ENCODE measurements at places on chromosomes 3 and 15.

- DNase-seq: no peak
Observed at GRCh38 chr15:27454281-27455075, 483.5 kb downstream of the GABRG3 start.

DNA sequence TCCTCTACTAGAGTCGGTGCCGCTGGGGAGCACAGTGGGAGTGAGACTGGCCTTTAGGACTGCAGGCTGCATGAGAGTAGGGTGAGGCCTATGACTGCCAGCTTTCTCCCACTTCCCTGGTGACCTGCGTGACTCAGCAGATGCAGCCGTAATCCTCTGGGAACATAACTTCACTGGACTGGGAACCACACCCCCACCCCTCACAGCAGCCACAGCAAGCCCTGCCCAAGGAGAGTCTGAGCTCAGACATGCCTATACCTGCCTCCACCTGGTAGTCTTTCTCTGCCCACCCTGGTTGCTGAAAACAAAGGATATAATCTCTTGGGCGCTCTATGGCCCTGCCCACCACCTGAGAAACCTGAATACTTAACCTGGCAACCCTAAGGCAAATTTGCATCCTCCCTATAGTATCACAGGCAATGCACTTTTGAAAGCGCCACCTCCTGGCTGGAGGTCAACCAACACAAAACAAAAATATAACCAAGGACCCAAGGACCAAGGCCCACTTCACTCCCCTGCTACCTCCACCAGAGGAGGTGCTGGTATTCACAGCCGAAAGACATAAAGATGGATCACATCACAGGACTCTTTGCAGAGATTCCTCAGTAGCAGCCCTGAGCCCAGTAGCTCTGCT is 308.9 kb downstream of the CTNNB1 start:
- no peak for DNase-seq

DNA sequence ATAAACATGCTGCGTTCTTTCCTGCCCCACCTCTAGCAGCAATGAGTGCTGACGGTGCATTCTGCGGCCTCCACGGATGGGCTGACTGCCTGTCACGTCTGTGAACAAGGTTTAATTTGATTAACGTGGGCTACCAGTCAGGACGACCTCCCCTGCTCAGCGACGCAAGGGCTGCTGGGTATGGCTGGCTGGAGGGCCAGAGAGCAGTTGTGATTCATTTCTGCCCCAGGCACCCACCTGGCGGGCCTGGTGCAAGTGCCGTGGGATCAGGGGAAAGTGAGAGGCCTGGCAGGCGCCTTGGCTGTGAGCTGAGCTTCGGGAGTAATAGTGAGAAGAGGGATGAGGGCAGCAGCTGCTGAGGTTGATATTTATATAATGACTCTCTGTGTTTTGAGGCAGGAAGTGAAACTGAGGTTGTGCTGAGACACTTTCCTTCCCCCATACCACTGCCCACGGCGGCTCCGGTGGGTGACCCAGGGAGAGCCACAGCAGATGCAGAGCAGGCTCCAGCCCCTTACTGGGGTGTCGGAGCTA is 190.4 kb upstream of the BCL6 start:
- DNase-seq: peak; percentile 35

GRCh38 chr3:31106204-31106603 is 211.7 kb upstream of the GADL1 start:
- DNase-seq: no peak

DNA sequence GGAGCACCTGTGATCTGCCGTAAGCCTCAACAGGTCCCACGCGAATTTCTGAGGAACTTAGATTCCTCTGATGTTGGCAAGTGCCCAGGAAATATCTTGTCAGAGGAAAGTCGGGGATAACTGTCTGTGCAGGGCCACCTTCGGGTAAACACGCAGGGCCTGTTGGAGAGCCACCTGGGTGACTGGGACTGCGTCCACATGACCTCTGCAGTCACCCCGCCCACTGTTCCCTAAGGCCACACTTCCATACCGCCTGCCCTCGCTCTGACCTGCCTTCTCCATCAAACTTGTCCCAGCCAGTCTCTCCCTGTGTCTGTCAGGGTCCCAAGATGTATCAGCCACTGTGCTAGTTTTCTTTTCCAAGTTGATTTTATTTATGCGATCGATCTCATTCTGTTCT is 28.7 kb downstream of the BFSP2 start:
- DNase-seq: no peak

DNA sequence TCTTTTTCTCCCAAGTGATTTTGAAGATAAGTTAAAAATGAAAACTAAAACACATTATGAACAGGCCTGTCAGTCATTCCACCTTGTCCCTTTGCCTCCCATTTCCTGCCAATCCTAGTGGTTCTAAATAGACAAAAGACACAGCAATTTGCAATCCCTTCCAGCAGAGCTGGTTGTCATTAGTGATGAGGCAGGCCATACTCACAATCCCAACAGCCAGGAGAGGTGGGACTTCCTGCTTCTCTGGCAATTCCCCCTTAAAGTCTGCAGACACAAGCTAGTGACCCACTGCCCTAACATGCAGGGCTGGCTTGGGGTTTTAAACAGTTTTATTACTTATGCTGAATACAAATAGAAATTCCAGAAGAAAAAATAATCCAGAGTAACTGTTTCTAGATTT is 38.4 kb upstream of the RBP1 start:
- no peak for DNase-seq

DNA sequence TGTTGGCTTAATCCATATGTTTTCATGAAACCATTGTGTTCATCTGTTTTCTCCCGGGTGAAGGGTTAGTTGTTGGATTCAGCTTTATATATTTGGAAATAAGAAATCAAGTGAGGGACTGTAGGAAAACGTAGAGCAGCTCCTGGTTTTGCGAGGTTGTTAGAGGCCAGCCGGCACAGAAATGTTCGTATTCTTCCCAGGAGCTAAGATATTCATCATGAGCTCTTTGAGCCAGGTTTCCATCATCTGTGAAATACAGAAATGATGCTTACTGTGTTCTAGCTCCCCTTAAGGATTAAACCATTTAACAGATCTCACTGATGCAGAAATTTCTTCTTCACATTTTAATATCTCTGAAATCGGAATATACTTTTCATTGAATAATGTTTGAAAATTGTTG is 235.5 kb downstream of the PTPRG start:
- no peak for DNase-seq

- peak; percentile 10 for DNase-seq
Observed at GRCh38 chr15:45048794-45049631, 26.0 kb downstream of the SORD start.

GRCh38 chr15:100043692-100044091 is 298.1 kb downstream of the ADAMTS17 start:
- DNase-seq: no peak

DNA sequence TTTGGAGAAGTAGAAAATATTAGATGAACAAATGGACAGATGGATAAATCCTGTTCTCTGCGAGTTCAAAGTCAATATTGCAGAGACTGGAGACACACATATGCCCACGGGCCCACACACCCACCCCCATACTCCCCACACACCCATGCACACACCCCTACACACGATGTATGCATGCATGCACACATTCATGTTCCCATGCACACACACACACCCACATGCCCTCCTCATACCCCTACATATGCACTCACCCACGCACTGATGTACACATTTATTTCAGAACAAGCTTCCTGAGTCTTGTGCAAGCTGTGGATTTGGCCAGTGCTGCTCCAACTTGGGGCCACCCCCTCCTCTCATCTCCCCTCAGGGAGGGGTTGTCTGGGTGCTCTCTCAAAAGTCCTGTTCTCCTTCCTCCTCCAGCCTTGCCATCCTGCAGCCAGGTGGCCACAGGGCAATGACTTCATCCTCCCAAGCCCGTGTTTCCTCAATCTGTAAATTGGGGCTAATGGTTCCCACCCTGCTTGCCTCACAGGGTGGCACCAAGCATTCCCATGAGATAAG is 16.4 kb downstream of the MAPKAPK3 start:
- no peak for DNase-seq

- peak; percentile 71 for DNase-seq
Observed at GRCh38 chr3:111539351-111540331, 2.4 kb upstream of the CD96 start.

DNA sequence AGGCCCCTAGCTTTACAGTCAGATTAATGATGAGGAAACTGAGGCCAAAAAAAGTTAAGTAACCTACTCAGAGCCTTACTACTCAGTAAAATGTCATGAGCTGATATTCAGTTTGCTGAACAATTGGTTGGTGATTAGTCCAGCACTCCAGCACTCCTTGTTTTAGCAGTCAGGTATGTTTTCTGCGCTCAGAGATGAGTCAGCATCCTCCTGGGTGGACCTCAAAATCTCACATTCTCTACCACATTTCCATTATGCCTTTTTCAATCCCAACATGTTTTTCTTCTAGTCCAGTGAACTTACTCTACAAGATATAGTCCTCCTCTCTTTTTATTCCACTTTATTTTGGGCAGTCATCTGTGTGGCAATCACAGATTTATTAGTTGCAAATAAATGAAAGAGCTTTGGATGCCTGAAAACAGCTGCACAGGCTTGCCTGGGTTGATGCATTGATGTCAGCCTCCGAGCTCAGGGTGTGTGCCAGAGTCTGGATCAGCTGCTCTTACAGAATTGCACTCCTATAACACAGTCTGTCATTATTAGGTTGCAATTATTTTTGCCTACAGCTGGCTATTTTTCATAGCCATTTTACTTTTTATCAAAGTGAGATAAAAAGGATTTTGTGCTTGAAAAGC is 133.2 kb downstream of the ARPP21 start:
- no peak for DNase-seq

GRCh38 chr3:3573341-3573740 is 225.9 kb upstream of the LRRN1 start:
- no peak for DNase-seq

DNA sequence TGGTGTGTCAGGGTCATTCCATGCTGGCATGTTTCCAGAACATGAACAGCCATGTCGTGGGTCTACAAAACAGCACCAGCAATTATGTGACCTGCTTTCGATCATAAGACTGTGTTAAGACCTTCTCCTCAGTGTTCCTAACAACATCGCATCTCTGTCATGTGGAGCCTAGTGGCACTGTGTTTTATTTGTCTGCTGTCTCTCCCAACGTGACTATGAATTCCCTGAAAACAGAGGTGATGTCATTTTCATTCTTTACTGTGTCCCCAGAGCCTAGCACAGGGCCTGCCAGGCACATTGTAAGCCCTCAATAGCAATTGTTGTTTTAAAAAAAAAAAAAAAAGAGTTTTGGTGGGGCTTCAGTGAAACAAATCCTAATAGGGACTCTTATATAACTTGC is 94.2 kb upstream of the IL12A start:
- DNase-seq: no peak

DNA sequence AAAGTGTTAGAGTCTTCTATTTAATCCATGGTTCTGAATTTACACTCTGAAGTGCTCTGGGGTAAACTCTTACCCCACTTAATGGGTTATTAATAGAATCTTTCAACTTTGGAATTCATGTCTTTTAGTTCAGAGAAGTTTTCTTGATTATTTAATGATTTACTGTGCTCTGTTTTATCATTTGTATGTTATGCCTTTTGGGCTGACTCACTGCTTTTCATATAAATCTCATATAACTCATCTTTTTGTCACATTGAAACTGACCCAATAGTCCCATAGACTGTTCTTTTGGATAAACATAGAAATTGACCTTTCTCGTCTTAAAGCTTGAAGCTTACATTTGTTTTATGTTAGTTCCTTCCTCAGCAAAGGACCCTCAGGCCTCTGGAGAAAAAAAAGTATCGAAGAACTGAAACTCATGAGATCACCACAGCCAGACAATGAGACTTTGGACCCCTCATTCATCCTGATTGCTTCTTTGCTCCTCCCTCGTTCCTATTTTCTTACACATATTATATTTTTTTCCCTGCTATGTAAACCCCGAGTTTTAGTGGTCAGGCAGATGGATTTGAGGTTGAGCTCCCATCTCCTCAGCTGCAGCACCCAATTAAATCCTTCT is 229.1 kb upstream of the CBLB start:
- no peak for DNase-seq

DNA sequence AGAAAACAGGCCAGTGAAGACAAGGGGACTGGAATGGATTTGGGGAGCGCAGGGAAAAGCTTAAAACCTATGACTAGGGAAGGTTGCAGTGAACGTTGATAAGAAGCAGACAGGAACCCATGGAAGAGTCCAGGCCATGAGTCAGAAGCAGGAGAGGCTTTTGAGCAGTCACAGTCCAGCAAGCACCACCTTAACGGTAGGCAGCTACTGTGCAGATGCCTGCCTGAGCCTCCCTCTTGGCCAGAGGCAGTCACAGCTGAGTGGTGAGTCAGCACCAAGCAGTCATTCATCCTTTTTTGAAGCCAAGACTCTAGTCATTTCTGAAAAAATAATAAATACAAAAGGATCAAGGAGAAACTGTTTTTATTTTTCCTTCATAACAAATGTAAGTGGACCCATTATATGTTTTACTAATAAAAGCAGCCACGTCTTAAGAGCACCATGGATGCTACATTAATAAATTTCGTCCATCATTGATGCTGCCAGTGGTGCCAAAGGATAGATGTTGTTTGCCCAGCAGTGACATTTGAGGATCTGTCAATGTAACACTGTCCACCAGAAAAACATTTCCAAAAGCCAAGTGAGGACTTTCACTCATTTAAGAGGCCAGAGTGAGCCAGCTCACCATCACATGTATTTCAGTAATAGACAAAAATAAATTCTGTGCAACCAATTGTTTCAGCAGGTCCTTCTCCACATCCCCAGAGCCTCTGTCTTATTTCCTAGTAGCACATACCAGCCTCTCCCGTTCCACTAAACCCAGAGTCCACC is 42.1 kb upstream of the ACTC1 start:
- DNase-seq: no peak

DNA sequence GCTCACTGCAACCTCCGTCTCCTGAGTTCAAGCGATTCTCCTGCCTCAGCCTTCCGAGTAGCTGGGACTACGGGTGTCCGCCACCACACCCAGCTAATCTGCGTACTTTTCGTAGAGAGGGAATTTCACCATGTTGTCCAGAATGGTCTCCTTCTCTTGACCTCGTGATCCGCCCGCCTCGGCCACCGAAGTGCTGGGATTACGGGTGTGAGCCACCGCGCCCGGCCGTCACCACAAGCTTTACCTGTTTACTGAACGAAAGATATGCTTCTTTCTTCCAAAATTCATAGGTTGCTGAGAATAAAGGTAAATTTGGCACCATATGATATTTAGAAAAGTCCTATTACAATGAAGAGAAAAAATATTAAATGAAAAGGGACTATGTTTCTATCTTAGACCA is 333.5 kb upstream of the EPHA6 start:
- no peak for DNase-seq

GRCh38 chr3:141367038-141367730 is 1.1 kb upstream of the ZBTB38 start:
- DNase-seq: no peak

DNA sequence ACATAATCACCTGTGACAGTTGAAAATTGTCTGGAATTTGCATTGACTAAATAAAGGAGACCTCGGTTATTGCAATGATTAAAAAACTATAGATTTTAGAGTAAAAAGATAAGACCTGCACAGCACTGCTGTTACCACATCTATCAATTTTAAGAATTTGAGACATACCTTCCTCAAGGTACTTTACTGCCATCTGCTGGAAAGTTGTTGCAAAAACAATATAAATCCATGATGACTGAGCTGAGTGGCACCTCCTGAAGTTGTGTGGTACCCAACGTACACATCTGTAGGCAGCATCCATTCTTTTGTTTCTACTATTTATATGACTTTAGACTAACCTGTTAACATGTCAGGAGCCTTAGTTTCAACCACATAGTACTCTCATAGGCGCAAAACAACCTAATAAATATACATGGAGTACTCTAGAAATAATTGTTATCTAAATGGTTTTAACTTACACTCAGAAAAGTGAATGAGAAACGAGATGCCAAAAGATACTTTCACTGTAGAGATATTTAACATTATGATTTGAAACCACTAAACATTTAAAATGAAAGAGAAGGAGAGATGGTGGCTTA is 106.7 kb downstream of the GHSR start:
- DNase-seq: peak; percentile 71

- DNase-seq: no peak
Observed at GRCh38 chr3:59802045-59802444, 752.2 kb upstream of the CFAP20DC start.

Measured in CD4-positive, alpha-beta T cell treated with Interleukin-12 subunit alpha and Interleukin-12 subunit beta, for 1 hour (primary cell).